NCI-H1092 treated with DMSO at 0.1 percent for 48 hours (cell line): ENCODE measurements at places on chromosomes 11 and 22.

- DNase-seq, result no peak
Observed at GRCh38 chr11:117906710-117907109, 22.5 kb downstream of the TMPRSS13 start.

DNA sequence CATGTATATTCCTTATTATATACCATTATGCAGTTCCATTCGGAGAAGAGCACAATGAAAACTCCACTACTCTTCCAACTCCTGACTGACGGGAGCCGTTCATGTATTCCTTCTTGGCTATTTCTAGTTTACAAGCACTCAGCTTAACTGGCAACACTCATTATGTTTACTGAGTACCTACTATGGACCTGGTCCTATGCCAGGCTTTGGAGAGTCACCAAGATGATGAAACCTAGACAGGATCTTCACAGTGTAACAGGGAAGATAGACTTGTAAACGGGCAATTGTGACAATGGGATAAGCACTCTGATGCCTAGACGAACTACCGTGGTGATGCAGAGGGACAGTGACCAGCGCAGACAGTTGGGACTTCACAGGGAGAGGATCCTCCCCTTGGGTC lies 22.3 kb upstream of the ST3GAL4 start:
- DNase-seq, result no peak

DNA sequence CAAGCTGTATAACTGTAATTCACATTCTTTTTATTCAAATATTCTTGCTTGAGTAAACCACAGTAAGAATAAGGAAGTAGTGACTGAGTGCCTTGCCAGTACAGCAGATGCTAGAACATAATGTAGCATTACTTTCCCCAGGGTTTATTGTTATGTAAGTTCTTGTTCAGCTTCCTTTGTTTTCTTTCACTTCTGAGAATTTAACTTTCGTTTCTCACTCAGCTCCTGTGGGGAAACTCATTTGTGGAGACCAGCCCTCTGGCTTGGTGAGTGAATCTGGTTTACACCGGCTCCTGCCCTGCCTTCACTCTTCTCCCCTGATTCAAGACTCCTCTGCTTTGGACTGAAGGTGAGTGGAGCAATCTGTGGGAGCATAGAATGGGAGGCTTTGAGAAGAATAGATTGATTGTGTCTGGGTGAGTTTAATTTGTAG lies at the start of gene TRIM22:
Gene TRIM22 (plus strand): TSS at position 240 of the 433 bp plus-strand sequence. CDS start 6,443 bp downstream, outside the sequence.
- no peak for DNase-seq

- DNase-seq, result no peak
Observed at GRCh38 chr11:43738600-43739409, 58.3 kb downstream of the HSD17B12 start.
